Spinal cord (tissue), 10 donors: ENCODE measurements at places on chromosomes 11 and 22. TPM values are rescaled to one million over a fixed set of nuclear protein-coding genes. Genes with fewer than 3 reads are reported as not detected.
A peak's percentile ranks its signal among the peaks of the same experiment; 100 is the strongest.

Gene ARHGAP20
- 19.6 TPM for total RNA-seq

Gene FGF3
- total RNA-seq = not detected

Gene MMP8
- total RNA-seq = not detected

Gene KLHL35
- 6.1 TPM for total RNA-seq

Gene SAA1
- total RNA-seq = not detected

Gene KCNC1
- 3.8 TPM for total RNA-seq

Gene CCDC15
- 4.4 TPM for total RNA-seq

Gene OR8G1
- not detected for total RNA-seq

Gene CCDC73
- not detected for total RNA-seq

DNA sequence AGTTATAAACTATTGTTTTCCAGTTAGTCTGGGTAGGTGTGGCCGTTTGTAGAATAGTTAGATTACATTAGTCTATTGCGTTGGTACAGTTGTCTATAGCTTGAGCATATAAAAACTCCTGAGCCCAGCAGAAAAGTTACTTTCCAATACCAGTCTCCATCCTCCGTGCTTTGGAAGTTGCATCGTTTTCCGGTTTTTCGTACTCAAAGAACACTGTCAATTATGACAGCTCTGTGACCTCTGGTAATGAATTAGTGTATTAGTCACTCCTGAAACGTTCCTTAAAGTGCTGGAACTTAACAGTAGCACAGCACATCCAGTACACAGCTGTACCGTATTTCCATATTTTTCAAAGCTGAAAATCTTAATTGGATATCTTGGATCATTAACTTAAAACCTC, 808 bp upstream of the MSANTD2 start:
- H3K36me3 ChIP-seq = peaks cover 3% of the 10 kb centered on the region
- H3K4me1 ChIP-seq = peaks cover 8% of the 10 kb centered on the region
- no peak for DNase-seq
- H3K4me3 ChIP-seq = peak overlapping the region; percentile 71
- H3K27me3 ChIP-seq = no peaks in the 10 kb centered on the region
- peak overlapping the region; percentile 96 for H3K27ac ChIP-seq

- H3K27ac ChIP-seq = no peak overlapping the region
- H3K36me3 ChIP-seq = no peaks in the 10 kb centered on the region
- H3K4me1 ChIP-seq = peaks cover 3% of the 10 kb centered on the region
- no peak overlapping the region for H3K4me3 ChIP-seq
- H3K27me3 ChIP-seq = no peaks in the 10 kb centered on the region
These were observed 130.7 kb downstream of the SNX19 start for GRCh38 chr11:130785380-130786116.

DNA sequence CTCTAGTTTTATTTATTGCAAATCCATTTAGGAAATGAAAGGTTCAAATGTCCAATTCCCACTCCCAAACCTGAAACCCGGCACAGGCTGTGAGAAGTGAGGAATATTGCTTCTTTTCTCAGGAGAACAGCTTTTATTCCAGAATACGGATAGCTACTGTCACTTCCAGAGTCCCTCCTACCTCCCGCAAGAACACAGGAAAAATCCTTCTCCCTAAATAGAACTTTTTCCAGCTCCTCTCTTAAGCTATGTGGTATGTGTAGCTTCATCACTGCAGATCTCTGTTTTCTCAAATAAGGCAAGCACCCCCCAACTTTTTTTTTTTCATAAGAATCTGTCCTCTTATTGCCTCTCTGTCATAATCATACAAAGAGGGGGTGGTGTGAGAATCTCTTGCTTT, 126.8 kb downstream of the LARGE1 start:
- no peak for DNase-seq
- no peak overlapping the region for H3K27ac ChIP-seq
- H3K27me3 ChIP-seq = no peaks in the 10 kb centered on the region
- H3K4me1 ChIP-seq = peaks cover 2% of the 10 kb centered on the region
- no peaks in the 10 kb centered on the region for H3K36me3 ChIP-seq
- H3K4me3 ChIP-seq = no peak overlapping the region

DNA sequence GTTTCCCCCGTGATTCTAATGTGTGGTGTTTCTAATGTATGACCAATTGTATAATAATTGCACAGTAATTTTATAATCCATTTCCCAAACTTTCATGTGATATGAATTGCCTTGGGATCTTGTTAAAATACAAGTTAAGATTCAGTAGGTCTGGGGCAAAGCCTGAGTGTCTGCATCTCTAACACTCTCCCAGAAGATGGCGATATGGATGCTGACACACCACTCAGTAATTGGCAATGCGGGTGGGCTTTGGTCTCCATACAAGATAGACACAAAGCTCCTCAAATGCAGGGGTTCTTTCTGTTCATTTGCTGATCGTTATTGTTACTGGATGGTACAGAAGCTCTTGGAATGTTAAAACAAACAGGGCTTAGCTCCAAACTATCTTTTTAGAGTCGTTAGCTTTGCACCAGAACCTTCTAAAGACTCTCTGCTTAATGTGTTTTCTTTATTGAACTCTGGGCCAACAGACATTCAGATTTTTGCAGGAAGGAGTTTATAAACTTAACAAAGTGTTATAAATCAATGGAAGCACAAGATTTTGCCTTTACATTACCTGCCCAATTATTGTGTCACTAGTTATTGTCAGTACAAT, 45.4 kb upstream of the ANO3 start:
- H3K4me1 ChIP-seq = no peaks in the 10 kb centered on the region
- no peaks in the 10 kb centered on the region for H3K36me3 ChIP-seq

GRCh38 chr11:113349528-113349927, 35.1 kb downstream of the TTC12 start:
- H3K4me1 ChIP-seq = peaks cover 4% of the 10 kb centered on the region
- peaks cover 7% of the 10 kb centered on the region for H3K36me3 ChIP-seq
- no peak for DNase-seq
- H3K4me3 ChIP-seq = no peak overlapping the region

DNA sequence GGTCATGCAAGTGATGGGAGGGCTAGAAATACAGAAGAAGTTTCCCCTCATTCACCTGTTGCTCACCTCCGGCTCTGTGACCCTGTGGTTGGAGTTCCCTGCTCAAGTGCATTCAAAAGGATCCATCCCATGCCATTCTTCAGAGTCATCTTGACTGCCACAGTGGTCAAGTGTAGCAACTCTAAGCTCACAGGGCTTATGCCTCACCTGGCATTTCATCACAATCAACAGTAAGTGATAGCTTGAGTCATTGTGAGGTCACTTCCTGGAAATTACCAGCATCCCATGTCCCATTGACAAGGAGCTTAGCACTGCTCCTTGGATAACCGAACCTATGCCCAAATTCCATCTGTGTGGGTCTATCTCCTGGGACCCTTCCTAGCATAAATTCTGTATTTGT, 55.6 kb downstream of the OR4C45 start:
- H3K36me3 ChIP-seq = no peaks in the 10 kb centered on the region
- H3K27ac ChIP-seq = no peak overlapping the region
- DNase-seq = no peak
- no peaks in the 10 kb centered on the region for H3K4me1 ChIP-seq

DNA sequence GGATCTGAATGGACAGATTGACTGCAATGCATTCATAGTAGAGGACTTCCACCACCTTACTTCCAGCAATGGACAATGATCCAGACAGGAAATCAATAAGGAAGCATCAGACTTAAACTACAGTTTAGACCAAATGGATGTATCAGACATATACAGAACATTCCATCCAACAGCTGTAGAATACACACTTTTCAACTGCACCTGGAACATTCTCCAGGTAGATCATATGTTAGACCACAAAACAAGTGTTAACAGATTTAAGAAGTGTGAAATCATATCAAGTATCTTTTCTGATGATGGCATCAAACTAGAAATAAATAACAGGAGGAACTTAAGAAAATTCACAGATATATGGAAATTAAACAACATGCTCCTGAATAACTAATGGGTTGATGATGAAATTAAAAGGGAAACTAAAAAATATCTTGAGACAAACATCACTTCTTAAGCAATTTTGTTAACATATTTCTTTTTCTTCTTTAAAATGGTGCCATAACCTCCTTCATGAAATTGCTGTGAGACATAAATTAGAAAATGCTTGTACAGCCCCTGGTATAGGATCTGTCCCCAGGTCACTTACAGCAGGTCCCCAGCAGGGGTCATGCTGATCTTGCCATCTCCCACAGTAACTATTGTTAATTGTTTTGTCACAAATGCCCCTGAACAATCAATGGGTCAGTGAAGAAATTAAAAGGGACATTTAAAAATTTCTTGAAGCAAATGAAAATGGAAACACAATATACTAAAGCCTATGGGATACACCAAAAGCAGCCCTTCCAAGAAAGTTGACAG, 100.0 kb upstream of the OR4B1 start:
- H3K27me3 ChIP-seq = no peaks in the 10 kb centered on the region
- H3K36me3 ChIP-seq = no peaks in the 10 kb centered on the region
- H3K27ac ChIP-seq = no peak overlapping the region
- no peak overlapping the region for H3K4me3 ChIP-seq
- no peaks in the 10 kb centered on the region for H3K4me1 ChIP-seq

GRCh38 chr11:66159324-66159984, 89.4 kb downstream of the PACS1 start:
- no peak overlapping the region for H3K27ac ChIP-seq
- no peaks in the 10 kb centered on the region for H3K4me1 ChIP-seq
- DNase-seq = peak; percentile 6
- no peak overlapping the region for H3K4me3 ChIP-seq
- no peaks in the 10 kb centered on the region for H3K27me3 ChIP-seq
- no peaks in the 10 kb centered on the region for H3K36me3 ChIP-seq

DNA sequence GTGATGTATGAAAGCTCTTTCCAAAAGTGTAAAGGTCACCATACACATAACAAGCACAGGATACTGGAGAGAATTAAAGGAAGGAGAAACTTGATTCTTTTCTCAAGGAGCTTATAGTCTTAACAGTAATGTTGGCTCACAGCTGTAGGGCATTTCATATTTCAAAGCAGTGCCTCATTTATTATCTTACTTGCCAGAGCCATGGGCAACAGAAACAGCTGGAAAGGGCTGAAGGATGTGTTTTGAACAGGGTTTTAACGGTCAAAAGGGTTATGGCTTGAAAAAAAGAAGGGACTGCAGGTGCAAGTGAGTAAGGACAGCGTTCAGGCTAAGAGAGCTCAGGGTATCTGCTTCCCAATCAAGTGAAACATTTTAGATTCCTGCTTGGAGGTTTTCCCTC, 2.7 kb upstream of the GRAMD1B start:
- no peaks in the 10 kb centered on the region for H3K36me3 ChIP-seq
- no peak for DNase-seq
- H3K27ac ChIP-seq = no peak overlapping the region
- peaks cover 21% of the 10 kb centered on the region for H3K4me1 ChIP-seq

DNA sequence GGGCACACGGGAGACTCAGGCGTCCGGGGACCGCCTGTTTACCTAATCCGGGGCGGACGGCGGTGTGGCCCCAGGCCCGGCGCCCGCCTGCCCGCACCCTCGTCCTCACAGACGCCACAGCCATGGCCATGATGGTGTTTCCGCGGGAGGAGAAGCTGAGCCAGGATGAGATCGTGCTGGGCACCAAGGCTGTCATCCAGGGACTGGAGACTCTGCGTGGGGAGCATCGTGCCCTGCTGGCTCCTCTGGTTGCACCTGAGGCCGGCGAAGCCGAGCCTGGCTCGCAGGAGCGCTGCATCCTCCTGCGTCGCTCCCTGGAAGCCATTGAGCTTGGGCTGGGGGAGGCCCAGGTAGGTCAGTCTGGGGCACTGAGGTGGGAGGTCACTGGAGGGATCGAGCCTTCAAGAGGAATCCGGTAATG, 10.0 kb upstream of the RAB1B start:
- peaks cover 25% of the 10 kb centered on the region for H3K4me1 ChIP-seq
- peak overlapping the region; percentile 87 for H3K27ac ChIP-seq
- H3K36me3 ChIP-seq = peaks cover 45% of the 10 kb centered on the region
- DNase-seq = no peak
- H3K27me3 ChIP-seq = no peaks in the 10 kb centered on the region

DNA sequence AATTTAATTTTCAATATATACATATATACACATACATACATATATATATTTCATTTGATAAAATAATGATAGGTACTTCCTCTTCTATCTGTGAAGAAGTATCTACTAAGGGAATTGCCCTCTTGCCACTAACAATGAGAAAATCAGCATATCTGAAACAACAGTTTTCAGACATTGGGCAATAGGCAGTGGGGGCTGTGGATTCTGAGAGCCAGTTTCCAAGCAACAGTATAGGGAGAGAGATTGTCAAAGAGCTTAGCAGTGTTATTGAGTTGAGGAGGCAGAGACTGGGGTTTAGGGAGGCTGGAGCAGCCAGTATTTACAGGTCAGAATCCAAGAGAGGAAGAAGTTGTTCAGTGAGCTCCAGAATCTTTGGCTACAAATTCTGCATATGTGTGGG, 119.3 kb downstream of the ARFGAP2 start:
- H3K27me3 ChIP-seq = no peaks in the 10 kb centered on the region
- H3K27ac ChIP-seq = no peak overlapping the region
- H3K4me3 ChIP-seq = no peak overlapping the region
- DNase-seq = no peak

GRCh38 chr11:75013051-75013450, 24.3 kb downstream of the NEU3 start:
- DNase-seq = no peak
- no peaks in the 10 kb centered on the region for H3K27me3 ChIP-seq
- no peaks in the 10 kb centered on the region for H3K4me1 ChIP-seq
- H3K4me3 ChIP-seq = no peak overlapping the region

DNA sequence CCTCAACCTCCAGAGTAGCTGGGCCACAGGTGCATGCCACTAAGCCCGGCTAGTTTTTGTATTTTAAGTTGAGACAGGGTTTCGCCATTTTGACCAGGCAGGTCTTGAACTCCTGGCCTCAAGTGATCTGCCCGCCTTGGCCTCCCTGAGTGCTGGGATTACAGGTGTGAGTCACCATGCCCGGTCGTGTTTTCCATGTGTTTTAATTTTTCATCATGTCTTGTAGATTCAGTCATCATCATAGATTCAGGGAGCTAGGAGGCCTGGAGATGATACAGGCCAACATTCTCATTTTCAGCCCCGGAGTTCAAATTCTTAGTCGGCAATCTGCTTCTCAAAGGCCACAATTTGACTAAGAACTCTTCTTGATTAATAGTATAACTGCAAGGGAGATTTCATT, 73.5 kb upstream of the GRAMD1B start:
- H3K4me3 ChIP-seq = no peak overlapping the region
- H3K27me3 ChIP-seq = peaks cover 5% of the 10 kb centered on the region
- H3K36me3 ChIP-seq = no peaks in the 10 kb centered on the region
- H3K27ac ChIP-seq = no peak overlapping the region
- H3K4me1 ChIP-seq = peaks cover 12% of the 10 kb centered on the region

GRCh38 chr11:47329431-47329986, 23.0 kb downstream of the MYBPC3 start:
- no peak overlapping the region for H3K27ac ChIP-seq
- H3K27me3 ChIP-seq = no peaks in the 10 kb centered on the region
- peaks cover 4% of the 10 kb centered on the region for H3K4me1 ChIP-seq
- peaks cover 18% of the 10 kb centered on the region for H3K36me3 ChIP-seq
- DNase-seq = no peak
- H3K4me3 ChIP-seq = no peak overlapping the region

- no peak overlapping the region for H3K4me3 ChIP-seq
- DNase-seq = peak; percentile 77
- H3K36me3 ChIP-seq = no peaks in the 10 kb centered on the region
These were observed 35.0 kb upstream of the EHF start for GRCh38 chr11:34585735-34586487.
